GM03348 (cell line): ENCODE measurements at places on chromosomes 16 and 17.

- DNase-seq = no peak
Measured at GRCh38 chr16:54070789-54071343, 215.7 kb downstream of the IRX3 start.

DNA sequence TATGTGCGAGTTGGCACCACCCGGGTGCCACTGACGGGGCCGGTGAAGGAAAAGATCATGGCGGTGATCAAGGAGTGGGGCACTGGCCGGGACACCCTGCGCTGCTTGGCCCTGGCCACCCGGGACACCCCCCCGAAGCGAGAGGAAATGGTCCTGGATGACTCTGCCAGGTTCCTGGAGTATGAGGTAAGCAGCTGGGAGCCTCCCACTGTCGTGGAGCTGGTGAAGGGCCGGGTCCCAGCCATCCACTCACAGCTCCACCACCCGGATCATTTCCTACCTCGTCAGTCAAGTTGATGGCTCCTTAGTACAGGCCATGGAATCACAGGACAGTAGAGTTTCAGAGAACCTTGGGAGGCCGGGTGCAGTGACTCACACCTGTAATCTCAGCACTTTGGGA, 20.0 kb downstream of the ATP2A1 start:
- DNase-seq = no peak

DNA sequence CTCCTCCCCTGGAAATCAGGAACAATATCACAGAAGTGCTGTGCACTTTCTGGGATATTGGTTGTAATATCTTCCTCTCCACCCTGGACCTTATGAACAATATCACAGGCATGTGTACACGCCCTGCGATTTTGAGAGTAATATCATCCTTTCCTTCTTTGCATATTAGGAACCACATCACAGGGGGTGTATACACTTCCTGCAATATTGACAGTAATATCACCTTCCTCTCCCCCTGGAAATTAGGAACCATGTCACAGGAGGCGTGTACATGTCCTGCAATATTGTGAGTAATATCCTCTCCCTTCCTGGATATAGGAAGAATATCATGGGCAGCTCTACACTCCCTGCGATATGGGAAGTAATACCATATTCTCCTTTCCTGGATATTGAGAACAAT, 14.2 kb upstream of the TEKT5 start:
- no peak for DNase-seq

- DNase-seq = no peak
Measured at GRCh38 chr16:56812884-56813283, 52.1 kb upstream of the SLC12A3 start.

DNA sequence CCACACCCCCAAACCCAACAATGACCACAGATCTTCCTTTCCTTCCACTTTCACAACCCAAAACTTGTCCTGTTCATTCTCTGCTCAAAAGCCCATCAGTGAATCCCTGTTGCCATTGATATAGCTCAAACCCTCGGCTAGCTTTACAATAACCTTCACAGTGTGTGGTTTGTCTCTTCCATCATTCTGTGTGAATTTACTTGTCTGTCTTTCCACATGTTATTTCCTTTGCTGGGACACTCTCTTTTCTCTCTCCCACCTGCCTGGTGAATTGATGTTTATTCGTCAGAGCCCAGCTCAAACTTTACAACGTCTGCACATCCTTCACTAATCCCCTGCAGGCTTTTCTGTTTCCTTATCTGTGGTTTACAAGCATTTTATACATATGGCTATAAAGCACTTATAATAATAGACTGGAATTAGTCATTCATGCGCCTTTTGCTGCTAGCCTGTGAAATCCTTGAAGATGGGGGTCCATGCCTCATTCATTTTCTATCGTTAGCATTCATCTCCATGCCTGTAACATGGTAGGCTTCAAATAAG, 114.4 kb downstream of the CDH13 start:
- no peak for DNase-seq

GRCh38 chr16:56202036-56202435, 10.7 kb downstream of the GNAO1 start:
- no peak for DNase-seq

DNA sequence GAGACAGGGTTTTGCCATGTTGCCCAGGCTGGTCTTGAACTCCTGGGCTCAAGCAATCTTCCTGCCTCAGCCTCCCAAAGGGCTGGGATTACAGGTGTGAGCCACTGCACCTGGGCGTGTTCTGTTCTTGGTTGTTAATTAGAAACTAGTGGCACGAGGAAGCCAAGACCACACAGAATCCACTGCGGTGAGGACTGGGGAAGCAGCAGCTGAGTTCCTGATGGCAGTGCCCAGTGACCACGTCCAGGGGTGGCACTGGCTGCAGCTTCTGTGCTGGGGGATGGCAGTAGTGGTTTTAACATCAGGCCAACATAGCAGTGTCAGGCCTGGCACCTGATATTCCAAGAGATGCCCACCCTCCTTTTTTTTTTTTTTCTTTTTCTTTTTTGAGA, 39.7 kb upstream of the NDRG4 start:
- no peak for DNase-seq

DNA sequence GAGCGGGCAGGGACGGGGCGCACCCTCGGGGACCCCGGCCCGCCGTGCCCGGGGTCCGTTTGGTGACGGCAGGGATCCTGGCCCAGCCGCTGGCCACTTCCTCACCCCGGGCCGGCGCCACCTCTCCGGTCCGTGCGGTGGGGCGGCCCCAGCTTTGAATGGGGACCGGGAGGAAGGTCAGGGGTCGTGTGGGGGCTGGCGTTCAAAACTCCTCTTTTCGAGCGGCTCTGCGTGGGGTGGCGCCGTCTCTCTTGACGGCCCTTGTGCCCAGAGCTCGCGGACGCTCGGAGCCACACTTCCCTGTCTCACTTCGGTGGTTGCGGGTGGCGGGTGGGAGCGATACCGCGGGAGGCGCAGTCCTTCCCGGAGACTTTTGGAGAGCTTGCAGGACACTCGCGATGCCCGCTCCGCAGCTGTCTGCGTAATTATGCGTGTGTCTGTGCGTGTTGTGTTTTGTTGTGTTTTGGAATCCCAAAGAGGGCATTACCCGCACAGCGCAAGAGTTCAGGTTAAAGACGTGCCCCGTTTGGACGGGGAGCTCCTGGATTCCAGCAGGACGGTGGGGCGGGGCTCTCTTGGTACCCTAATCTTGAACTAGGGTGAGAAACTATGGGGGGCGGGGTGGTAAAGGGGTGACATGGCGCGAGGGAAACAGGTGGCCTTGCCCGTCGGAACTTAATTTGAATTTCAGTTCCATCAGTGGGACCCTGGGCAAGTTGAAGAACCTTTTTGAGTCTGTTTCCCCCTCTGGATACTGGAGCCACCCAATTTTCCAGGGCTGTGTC, 637 bp downstream of the PLCG2 start:
- DNase-seq = no peak

- DNase-seq = no peak
Measured at GRCh38 chr17:32855620-32856019, 21.3 kb downstream of the MYO1D start.

GRCh38 chr17:65800655-65801054, 239.2 kb upstream of the AXIN2 start:
- DNase-seq = no peak

DNA sequence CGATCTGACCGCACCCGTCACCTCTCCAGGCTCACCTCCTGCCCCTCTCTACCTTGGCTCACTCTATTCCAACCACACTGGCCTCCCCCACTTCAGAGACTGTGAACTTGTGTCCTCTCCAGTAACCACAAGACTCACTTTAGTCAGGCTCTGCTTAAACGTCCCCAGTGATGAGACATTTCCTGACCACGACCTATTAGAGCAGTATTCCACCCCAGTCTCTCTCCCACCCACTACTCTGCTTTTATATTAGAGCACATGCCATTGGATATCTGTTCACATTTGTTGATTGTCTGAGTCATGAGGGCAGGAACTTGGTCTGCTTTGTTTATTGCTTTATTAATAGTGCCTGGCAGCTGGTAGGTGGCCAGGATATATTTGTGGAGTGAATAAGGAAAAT, 20.1 kb downstream of the COX11 start:
- peak; percentile 79 for DNase-seq

DNA sequence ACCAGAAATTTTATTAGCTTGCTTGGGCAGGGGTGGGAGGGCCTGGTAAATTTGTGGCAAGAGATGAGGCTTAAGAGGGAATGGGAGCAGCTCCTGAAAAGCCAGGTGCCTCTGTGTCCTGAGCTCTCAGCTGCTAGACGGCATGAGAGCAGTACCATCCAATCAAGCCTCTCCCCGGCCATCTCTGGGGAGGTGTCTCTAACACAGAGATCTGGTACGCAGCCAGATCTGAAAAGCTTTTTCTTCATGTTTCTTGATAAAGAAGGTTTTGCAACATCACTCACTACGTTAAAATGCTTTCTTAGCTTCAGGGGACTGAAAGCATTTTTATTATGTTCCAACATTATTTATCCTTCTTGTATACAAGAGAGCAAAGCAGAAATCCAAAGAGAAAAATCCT, 488.2 kb downstream of the RBFOX1 start:
- no peak for DNase-seq

DNA sequence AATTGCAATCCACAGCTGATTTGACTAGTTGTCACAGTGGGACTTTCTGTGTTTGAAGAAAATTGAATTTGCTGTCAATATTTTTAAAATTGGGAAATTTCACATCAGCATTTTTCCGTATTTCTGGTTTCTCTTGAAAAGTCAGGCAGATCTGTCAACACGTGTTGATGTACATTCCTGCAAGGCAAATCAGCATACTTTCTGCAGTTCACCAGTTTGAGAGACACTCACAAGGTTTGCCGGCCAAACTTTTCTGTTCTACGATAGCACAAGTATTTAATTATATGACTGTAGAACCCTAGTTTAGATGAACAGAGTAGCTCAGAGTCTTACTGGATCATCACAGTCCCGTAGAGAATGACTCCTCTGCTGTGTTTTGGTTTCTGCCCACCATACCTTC, 102.0 kb downstream of the ADAMTS18 start:
- DNase-seq = no peak

DNA sequence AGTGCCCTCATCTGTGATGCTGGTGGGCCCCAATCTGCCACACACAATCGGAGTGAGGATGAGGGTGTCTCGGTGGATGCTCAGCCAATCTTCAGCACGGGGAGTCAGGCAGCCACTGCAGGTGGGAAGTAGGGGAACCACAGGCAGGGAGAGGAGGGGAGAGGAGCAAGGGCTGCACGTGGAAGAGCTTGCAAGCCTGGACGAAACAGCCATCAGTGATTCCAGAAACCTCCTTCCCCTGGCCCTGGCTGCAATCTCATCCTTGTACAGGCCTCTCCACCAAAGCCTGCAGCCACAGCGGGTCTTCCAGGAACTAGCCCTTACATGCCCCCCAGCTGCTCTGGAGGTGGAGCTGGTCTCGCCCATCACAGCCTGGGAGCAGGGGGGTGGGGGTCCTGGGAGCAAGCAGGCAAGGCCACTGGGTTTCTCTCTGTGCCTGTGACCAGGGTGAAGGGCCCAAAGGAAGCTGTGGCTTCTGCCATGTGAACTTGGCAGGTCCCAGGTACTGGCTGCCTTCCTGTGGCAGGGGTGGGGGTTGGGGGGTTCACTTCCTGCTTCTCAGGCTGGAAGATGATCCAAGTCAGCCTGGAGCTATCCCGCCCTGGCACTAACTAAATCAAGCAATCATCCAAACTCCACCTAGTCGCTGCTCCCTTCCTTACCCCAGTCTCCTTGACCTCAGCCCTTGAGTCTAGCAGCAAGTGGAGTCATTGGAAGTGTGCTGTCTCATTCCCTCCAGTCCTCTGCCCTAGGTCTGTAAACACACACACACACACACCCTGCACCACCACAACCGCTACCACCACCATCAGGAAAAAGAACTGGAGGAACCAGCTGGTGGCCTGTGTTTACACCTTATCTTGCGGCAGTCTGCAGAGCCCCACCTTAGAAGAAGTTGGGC, 29.4 kb upstream of the MLKL start:
- no peak for DNase-seq

GRCh38 chr16:89815639-89816348, 653 bp downstream of the FANCA start:
- DNase-seq = peak; percentile 38

- DNase-seq = no peak
Measured at GRCh38 chr17:273981-274832, 78.4 kb downstream of the RPH3AL start.

DNA sequence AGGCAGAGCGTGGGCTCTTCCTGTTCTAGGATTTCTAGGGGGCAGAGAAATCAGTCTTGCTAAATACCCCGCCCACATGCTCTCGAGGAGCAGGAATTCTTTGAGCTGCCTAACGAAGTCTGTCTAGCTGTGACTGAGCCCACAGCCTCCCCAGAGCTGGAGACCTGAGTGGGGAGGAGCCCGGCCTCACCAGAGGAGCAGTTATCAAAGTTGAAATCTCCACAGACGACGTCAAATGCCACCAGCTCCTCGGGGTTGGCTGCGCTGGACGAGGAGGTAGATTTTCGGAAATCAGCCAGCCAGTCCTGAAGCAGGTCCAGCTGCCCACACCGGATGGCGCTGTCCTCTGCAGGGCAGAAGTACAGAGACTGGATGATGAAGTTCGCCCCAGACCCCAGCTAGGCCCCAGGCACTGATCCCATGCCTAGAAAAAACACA, 53.8 kb downstream of the PRMT7 start:
- DNase-seq = peak; percentile 43

- DNase-seq = no peak
Measured at GRCh38 chr16:17155936-17156335, 314.8 kb downstream of the XYLT1 start.

DNA sequence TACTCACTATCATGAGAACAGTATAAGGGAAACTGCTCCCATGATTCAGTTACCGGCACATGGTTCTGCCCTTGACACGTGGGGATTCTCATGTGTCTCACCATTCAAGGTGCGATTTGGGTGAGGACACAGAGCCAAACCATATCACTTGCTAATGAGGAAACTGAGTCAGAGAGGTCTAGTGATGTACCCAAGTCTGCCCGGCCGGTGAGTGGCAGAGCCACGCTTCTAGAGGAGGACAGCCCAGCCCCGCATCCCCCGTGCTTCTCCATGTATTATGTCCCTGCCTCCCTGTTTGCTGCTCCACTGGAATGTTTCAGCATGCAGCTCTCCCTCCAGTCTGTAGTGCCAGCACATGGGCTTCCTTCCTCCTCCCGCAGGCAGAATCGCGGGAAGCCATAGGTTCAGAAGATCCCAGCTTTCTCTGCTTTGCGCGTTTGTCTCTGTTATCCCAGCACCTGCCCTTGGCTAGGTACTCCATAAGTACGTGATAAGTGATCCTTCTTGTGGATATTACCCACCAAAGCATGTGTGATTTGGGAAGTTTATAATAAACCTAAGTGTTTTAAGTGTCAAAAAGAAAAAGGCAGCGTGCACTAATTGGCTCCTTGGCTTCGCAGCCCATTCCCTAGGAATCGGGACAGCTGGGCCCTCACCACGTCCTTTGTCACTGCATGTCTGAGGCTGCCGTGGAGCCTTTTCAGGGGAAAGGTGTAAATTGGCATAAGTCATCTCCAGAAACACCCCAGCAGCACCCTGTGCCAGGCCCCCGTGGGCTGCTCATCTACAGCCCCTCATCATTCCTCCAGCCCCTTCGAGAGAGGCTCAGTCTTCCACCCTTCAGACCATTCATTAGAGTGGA, 103.8 kb downstream of the CLEC16A start:
- no peak for DNase-seq

DNA sequence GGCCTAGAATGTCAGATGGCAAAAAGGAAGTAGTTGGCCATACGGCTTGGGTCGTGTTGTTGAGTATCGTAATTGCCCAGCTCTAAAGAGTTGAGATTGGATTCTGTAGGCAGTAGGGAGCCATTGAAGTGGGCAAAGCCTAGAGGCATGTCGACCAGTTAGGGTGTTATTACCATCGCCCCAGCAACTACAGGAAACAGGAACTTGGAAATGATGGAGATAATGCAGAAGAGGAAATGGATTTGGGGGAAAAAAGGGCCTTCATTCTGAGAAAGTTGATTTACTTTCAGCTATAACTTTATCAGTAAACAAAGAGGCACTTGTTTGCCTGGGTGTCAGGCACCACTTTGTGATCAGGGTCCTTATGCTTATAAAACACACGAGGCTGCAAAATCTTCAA, 52.6 kb downstream of the COX10 start:
- DNase-seq = no peak
